NCI-H2081 treated with DMSO at 0.1 percent for 48 hours (cell line): ENCODE measurements at places on chromosomes 2 and 18.
A peak's percentile ranks its signal among the peaks of the same experiment; 100 is the strongest.

GRCh38 chr2:9831670-9832069 is 11.6 kb upstream of the TAF1B start:
- DNase-seq, result no peak

- no peak for DNase-seq
Observed at GRCh38 chr18:62814132-62814759, 98.9 kb downstream of the PHLPP1 start.

DNA sequence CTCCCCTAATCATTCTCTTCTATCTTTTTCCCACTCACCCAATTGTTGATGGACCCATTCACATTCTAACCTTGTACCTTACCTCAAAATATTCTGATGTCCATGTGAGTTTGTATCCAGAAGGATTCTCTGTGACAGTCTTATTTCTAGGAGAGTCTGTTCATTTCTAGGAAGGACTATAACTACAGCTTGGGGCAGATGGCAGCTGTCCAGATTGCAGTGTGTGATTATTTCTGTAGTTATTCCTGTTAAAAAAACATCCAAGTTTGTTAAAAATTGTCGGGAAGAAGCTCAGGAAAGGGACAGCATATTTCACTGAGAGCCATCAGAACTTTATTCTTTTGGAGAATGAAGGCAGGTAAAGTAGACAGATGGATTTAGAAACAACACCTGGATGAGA is 142.6 kb downstream of the RAPGEF4 start:
- no peak for DNase-seq

GRCh38 chr2:161992531-161992930 is 81.5 kb downstream of the DPP4 start:
- no peak for DNase-seq

GRCh38 chr2:130251535-130251872 is 53.3 kb upstream of the TUBA3E start:
- no peak for DNase-seq

GRCh38 chr18:13501891-13502290 is 224.5 kb downstream of the FAM210A start:
- DNase-seq, result no peak

DNA sequence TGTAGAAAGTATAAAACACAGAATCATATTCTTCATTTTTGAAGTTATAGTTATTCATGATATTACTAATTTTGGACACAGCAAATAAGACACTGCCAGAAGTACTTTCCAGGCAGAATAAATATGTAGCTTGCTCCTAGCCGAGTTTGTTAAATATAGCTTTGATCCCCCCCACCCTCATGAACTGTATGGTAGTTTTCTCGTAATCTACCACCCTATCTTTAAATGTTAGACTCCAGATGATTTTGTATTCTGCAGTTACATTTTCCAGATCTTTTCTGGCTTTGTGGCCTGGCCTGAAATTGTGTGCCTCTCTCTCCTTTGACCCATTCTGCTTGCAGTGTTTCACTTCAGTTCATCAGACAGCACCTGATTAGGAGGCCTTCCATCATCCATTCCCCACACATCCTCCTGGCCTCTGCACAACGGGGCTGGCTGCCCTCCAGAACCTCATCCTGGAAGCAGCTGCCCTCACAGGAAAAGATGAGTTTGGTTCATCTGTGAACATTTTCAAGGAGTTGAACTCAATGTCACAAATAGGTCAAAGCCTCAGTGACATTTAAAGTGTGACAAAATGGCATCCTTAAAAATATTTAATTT is 4.7 kb upstream of the KCNJ3 start:
- no peak for DNase-seq

- DNase-seq, result no peak
Observed at GRCh38 chr2:215851082-215851481, 162.3 kb downstream of the MREG start.

GRCh38 chr2:177268187-177268871 is 3.8 kb upstream of the NFE2L2 start:
- DNase-seq, result no peak

- no peak for DNase-seq
Observed at GRCh38 chr2:38797953-38798352, 19.9 kb downstream of the GEMIN6 start.

DNA sequence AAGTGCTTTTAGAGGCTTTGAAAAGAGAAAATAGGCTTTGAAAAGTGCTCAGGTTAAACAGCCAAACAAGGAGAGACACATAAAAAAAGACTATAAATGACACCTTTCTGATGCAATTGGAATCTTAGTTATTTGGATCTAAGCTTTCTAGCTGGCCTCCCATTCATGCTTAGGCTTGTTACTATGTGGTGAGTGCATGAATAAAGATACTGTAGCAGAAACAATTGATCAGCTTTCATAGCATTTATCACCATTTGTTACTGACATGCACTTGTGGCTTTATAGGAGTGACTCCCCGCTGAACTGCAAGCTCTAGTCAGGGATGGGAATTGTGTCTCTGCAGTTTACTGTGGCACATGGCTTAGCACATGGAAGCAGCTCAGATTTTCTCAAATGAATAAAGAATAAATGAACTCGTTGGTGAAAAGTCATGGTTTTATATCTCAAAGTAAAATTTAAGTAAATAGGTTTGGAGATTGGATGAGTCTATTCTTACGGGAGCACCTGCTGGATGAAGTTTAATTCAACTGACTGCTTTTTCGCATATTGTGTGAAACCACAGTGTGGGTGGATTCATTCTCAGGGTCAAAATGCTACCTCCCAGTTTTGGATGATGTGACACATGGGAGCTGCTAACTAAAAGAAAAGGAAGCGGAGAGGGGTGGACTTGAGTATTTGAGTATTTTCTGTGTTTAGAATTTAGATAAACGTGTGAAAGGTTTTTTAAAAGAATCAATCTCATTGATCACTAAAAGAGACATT is 91.1 kb upstream of the NOL4 start:
- no peak for DNase-seq

- DNase-seq, result no peak
Observed at GRCh38 chr2:58107803-58108710, 61.5 kb downstream of the VRK2 start.

DNA sequence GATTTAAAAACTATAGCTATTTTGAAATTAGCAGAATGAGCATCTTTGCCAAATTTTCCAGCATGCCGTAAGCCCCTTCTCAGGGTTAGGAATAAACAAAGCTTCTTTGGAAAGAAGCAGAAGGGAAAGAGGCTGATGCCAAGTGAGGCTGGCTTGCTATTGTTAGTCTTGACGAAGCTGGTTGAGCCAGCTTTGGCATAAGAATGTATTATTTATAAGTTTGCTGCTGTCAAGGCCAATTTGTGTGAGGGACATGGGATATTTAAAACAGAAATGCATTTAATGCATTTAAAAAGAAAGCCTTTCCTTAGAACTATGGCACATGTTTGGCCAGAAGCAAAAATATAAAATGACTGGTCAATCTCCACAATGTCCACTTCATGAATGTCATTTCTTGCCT is 52.5 kb upstream of the TTN start:
- no peak for DNase-seq

DNA sequence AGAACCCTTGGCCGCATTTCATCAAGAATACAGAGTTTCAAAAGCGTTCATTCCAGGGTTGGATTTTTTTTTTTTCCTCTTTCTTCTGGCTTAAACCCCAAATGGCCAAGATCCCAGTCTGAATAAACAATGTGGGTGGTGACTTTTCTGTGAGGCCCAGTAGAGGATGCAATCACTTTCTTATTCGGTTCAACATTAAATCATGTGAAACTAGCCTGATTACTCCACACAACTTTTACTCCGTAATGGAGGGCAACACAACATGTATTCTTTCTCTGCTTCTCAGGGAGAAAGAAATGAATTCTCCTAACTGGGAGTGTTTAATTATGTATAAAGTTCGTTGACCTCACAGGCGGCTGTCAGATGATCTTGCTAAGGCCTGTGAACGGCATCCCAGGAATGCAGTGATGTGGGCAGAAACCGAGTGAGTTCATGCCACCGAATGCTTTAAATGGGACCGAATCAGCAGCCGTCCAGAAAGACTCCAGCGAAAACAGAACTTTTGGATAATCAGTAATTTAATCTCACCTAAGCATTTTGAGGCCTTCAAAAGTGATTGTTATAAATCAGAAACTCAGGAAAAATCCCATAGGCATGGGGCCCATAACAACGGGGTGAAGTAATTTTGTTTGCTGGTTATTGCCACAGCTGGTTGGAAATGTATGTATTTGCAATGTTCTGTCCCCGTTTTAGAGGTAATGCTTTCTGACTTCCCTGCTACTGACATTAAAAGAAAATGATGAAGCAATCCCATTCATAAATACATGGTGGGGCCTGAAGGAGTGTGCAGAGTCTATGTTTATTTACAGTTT is 81.5 kb downstream of the BCL2 start:
- no peak for DNase-seq

- DNase-seq, result peak; percentile 28
Observed at GRCh38 chr18:62341473-62341872, 16.4 kb downstream of the TNFRSF11A start.

- DNase-seq, result no peak
Observed at GRCh38 chr18:5510135-5510846, 33.5 kb downstream of the EPB41L3 start.

GRCh38 chr2:61210332-61210981 is 48.5 kb downstream of the C2orf74 start:
- no peak for DNase-seq

GRCh38 chr18:41165625-41166024 is 789.4 kb upstream of the PIK3C3 start:
- DNase-seq, result no peak

GRCh38 chr2:191625016-191625415 is 52.9 kb upstream of the NABP1 start:
- DNase-seq, result no peak

DNA sequence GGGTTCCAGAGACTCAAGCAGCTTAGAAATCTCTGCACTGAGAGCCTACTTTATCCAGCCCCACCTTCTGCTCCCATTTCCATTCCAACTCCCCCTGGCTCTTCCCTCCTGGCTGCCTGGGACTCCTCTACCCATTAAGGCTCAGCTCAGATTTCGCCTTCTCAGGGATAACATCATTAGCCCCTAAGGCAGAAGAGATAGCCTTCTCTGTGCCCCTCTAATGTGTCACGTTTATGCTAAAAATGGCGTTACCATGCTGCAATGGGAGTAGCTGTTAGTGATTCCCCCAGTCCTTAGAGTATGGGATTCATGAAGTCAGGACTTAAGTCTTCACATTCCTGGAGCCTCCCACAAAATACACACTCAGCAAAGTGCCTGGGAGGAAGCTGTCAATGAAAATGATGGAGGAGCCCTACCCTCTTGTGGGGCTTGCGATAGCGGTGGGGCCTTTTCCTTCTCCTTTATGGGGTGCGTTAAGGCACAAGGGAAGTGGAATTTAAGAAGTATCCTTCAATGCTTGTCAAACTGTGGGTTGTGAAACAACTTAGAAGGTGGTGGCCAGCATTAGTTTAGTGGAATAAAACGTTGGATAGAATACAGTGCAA is 144.7 kb upstream of the COPS8 start:
- no peak for DNase-seq

DNA sequence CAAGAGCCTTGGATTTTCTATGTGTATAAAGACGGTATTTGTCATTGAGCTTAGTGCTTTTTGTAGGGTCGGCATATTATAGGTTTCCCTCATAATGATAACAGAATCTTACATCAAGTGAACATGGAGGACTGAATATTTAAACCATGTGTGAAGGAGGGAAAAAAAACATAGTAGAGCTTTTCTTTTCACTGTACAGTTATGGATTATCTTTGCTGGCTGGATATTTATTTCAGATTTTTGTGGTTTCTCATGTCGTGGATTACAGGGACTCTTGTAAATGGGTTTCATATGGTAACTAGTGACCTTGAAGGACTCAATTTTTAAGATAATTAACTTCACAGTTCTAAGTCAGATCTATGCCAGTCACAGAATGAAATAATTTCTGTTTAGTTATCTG is 330.2 kb upstream of the NRP2 start:
- DNase-seq, result no peak

- no peak for DNase-seq
Observed at GRCh38 chr2:71746946-71747501, 293.7 kb downstream of the DYSF start.

DNA sequence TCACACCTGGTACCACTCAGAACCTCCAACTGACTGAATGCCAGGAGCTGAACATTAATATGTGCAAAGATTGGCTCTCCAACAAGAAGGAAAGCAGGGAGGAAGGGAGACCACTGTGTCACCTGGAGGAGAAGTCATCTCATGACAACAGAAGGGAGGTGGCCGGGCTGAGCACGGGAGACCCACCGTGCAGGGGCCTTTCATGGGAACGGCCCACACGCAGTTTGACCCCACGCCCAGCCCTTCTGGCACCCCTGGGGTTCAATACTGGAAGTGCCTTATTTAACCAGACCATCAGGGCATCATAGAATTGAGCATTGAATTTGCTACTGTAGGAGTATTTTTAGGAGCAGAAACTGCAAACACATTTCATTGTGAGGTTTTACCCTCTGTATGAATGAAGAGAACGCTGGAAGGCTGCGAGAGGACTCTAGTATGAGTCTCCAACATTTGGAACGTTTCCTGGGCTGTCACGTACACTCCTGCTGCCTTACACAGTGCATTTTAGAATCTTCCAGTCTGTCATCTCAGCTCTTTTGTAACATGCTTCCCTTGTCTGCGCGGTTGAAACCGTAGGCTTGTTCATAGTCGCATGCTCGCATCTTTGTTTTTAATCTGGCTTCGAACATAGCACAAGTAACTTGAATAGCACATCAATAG is 132.1 kb downstream of the NFATC1 start:
- no peak for DNase-seq

DNA sequence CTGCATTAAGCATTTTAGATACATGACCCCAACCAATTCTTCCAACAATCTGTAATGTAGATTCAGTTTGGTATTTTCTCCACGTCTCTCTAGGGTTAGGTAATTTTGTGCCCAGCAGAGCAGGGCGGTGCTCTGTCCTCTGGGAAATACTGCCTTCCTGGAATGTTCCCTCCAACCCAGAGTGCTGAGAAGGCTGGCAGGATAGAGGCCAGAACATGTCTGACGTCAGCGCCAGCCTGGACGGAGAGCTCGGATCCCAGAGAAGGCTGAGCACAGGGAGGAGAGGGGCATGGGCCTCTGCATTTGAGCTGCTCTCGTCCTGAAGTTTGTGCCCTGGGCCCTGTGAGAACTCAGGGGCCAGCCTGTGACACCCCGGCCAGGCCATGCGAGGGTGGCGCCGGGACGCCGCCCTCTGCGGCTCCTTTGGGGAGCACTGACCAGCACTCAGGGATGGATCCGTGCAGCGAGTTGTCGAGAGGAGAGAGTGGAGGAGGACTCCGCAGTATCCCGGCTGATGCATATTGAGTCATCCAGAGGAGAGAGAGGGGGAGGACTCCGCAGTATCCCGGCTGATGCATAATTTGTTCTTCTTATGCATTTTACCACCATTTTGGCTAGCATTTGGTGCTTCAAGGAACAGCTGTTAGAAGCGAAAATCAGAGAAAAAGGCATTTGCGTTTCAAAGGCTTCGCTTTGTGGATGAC is 80.0 kb upstream of the PXDN start:
- no peak for DNase-seq

- no peak for DNase-seq
Observed at GRCh38 chr2:64938607-64939285, 50.5 kb upstream of the SLC1A4 start.

DNA sequence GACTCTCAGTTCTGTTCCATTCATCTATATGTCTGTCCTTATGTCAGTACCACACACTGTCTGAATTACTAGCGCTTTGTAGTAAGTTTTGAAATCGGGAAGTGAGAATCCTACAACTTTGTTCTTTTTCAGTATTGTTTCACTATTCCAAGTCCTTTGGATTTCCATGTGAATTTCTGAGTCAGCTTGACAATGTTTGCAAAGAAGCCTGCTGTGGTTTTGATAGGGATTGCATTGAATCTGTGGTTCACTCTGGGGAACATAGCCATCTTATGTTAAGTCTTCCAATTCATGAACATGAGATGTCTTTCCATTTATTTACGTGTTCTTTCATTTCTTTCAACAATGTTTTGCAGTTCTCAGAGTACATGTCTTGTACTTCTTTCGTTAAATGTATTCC is 15.0 kb downstream of the SLC3A1 start:
- DNase-seq, result no peak
